Mesenteric fat pad (tissue), 1 donor: ENCODE measurements at places on chromosomes 3 and 15. TPM values are rescaled to one million over a fixed set of nuclear protein-coding genes. Genes with fewer than 3 reads are reported as not detected.

The RNF7 gene
- 76.3 TPM for total RNA-seq

The VPS18 gene
- total RNA-seq = 29.3 TPM

The TNFAIP8L3 gene
- 7.4 TPM for total RNA-seq

DNA sequence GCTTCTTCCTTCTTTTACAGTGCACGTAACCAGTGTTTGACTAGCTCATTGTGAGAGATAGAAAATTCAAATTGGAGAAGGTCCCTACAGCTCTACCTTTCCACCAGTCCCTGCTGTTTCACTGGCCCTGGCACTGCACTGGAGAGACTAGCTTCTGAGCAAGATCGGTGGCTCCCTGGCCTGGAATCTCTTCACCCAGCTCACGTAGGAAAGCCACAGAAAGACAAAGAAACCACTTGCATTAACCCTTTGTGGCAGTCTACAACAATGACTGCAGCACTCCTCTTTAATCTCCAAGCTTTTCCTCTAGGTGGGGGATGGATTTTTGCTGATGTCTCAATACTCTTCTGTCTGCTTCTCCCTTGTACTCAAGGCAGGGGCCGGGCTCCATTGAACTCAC, 155.9 kb downstream of the PEX5L start:
- DNase-seq = no peak

GRCh38 chr3:8845641-8846040, 76.2 kb upstream of the OXTR start:
- DNase-seq = no peak

DNA sequence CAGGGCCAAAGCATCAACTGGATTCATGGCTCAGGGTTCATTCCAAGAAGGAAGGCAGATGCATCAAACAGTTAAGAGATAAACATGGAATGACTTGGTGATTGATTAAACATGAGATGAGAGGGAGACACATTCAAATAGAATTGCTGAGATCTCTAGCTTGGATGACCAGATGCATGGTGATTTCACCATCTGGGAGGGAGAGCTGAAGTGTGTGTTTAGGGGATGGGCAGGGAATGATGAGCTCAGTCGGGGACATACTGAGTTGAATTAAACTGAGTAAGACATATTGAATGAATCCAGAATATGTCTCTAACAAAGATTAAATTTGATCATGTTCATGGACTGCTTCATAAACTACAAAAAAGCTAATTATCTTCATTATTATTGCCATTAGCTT, 35.5 kb downstream of the CADPS start:
- DNase-seq = no peak

GRCh38 chr3:138479438-138479863, 45.0 kb downstream of the ESYT3 start:
- no peak for DNase-seq

- no peak for DNase-seq
Observed at GRCh38 chr15:45134682-45135604, 5.1 kb downstream of the DUOX1 start.

The TF gene
- total RNA-seq = 9.4 TPM

- no peak for DNase-seq
Observed at GRCh38 chr3:122727766-122728165, 47.1 kb downstream of the PARP14 start.

DNA sequence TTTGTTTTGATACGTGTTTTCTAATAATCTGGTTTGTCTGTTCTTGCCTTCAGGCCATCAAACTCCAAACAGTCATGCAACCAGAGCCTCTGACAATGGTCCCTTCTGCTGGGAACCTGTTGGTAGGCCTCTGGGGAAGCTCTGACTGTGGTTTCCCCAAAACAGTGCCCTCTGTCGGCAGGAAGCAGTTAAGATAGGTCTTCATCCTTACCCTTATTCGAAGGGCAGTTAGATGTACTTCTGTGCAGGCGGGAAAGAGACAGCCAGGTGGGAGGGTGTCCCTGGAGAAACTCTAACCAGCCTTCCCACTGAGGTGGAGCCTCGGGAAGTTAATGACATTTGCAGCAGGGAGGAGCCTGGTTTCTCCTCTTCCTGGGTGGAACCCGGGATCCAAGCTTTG, 81.6 kb upstream of the CHMP2B start:
- no peak for DNase-seq
